Vagina (tissue), 2 donors: ENCODE measurements at places on chromosomes 2 and 18.

DNA sequence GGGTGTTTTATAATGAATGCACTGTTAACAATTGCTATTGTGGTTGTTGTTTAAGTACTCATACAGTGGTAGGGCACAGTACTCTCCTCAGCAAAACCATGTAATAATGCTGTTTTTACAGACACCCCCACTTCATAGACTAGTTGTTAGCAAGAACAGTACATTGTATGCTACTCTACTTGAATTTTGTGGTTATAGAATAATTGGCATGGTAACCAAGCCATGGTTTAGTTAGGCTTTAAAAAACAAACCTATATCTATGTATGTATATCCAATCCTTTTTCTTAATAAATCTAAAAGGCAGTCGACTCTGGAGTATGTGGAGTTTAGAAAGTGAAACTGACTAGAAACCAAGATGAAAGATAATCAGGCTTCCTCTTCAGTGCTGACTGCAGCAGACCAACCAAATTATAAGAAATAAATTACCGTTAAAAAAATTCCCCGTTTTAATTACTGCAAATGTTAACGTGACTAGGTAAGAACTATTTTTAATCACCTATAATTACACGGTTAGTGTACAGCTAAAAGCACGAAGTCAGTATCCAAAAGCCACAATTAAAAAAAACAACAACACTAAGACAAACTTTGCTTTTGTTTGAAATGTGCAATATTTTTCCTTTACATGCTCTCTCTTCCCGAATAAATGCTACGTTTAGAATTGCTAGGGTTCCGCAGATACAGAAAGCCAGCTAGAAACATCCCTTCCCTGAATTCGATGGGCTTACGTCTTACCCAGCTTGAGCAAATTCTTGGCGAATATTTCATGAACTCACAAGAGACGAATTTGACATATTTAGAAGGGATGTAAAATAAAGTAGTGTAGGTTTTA is 113.3 kb upstream of the SERTAD2 start:
- DNase-seq, result no peak

GRCh38 chr2:39379643-39380524 is 57.2 kb downstream of the MAP4K3 start:
- no peak for DNase-seq

DNA sequence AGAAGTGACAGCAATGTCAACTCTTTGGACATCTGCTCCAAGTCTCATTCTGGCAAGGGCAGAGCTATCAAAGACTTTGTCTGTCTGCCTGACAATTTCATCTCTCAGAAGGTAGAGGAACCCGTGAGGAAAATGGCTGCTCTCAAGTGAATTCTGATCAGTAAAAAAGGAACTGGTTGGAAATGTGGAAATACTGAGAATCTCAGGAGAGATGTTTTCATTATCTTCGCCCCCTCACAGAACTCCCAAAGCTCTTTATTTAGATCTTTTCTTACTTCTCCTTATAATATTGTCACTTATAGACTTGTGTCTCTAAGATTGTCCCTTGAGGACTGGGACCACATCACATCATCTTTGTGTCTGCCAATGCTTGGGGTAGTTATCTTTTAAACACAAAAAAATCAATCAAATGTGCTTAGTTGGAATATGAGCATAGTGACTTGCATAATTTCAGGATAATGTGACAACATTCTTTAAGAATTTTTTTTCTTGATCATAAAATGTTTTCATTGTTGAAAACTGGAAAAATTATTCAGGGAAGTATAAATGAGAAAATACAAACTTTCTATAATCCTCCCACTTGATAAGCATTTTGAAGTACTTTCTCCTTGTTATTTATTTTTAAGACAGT is 68.2 kb upstream of the ITGB6 start:
- DNase-seq, result no peak

DNA sequence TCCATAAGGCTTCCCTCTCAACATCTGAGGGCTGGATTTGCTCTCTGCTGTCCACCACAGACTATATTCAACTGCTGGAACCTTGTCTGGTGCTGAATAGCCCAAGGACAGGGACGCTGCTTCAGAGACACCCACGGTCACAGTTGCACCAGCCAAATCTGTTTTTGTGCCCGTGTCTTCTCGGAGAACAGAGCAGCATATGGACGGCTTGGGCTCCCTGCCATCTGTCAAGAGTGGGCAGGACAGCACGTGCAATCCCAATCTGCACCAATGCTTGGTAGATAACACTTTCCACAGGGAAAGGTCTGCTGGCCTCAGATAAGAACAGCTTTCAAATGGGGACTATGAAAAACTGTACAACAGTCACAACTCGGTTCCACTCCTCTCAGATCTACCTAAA is 466.1 kb downstream of the TGIF1 start:
- no peak for DNase-seq

DNA sequence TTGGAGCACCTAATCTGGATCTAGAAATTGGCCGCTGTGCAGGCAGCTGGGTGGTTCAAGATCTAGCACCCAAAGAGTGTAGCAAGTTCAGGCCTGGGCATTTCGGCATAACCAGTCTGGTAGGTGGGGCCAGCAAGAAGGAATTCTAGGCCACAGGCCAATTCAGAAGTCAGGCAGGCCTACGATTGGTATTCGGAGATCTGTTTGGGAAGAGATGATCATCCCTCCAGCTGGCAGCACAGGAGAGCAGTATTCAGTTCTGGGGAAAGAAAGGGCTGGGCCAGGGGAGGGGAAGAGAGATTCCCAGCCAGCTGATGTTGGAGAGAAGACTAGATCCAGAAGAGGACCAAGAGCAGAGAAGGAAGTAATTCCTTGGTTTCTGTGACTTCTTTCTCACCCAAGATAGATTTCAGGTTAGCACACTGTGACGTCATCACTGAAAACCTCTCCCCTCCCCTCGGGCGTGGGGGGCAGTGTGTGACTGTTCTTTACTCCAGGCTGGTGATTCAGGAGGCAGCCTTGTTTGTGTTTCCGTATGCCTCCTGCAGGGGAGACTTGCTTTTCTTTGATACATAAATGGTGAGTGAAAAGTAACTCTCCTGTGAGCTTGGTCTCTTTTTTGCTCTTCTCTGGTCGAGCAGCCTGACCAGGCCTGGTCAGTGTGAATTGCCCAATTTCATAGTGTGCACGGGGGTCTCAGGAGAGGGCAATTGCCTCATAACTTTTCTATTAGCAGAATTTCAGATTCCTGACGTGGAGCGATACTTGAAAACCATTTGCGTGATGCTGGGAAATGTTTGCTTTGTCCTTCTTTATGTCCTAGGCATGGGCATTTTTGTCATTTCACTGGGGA is 61.1 kb downstream of the MEIS1 start:
- DNase-seq, result no peak

- DNase-seq, result no peak
These were observed 1609.3 kb upstream of the ZEB2 start for GRCh38 chr2:146129231-146129630.

DNA sequence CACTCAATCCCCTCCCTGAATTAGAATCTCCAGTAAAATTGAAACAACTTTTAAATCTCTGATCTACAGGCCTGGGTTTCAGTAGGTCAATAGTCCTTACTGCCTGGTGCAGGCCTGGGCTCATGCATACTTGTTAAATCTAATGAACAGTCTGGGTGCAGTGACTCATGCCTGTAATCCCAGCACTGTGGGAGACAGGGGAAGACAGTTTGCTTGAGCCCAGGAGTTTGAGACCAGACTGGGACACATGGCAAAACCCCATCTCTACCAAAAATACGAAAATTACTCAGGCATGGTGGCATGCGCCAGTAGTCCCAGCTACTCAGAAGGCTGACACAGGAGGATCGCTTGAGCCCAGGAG is 94.7 kb upstream of the SP3 start:
- no peak for DNase-seq

GRCh38 chr2:56449002-56449431 is 265.2 kb downstream of the CCDC85A start:
- DNase-seq, result no peak

DNA sequence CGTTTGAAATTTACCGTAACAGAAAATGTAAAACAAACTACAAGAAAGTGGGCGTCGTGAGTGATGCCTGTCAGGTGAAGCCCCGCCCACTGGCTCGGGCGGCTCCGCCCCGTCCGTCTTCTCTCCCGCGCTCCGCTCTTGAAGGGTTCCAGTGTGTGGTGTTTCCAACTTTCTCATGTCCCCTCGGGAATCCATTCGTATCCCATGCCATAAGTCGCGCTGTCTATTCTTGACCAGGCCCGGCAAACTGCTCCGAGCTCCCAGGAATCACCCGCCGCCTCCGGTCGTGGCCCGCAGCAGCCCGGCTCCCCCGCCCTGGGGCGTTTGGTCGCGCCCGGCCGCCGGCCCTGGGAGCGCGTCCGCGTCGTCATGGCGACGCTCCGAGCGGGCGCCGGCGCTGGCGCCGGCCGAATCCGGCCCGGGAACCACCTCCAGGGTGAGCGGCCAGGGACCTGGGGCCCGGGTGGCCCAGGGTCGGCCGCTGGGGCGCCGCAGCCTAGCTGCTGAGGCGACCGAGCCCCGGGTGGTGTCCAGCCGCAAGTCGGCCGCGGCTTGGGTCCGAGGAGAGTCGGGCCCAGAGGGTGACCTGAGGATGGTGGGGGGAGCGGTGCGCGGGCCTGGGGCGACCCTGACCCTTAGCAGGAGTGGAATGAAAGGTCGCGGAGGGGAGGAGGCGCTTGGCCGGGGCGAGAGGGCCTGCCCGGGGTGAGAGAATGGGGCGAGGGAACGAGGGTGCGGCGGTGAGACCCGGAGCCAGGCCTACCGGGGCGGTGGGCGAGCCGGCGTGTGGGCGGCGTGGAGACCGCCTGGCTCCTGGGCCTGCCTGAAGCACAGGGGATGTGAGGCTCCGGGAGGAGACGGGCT is at the start of gene CFAP221:
CFAP221 (plus strand) TSS at position 375 of the 864 bp plus-strand sequence. CDS start 1,683 bp downstream, outside the sequence.
- no peak for DNase-seq

GRCh38 chr18:46859855-46860254 is 57.5 kb downstream of the PIAS2 start:
- no peak for DNase-seq

- no peak for DNase-seq
These were observed 1.9 kb upstream of the MEIS1 start for GRCh38 chr2:66432801-66433694.

- no peak for DNase-seq
These were observed 978.2 kb downstream of the CPS1 start for GRCh38 chr2:211534632-211535031.

DNA sequence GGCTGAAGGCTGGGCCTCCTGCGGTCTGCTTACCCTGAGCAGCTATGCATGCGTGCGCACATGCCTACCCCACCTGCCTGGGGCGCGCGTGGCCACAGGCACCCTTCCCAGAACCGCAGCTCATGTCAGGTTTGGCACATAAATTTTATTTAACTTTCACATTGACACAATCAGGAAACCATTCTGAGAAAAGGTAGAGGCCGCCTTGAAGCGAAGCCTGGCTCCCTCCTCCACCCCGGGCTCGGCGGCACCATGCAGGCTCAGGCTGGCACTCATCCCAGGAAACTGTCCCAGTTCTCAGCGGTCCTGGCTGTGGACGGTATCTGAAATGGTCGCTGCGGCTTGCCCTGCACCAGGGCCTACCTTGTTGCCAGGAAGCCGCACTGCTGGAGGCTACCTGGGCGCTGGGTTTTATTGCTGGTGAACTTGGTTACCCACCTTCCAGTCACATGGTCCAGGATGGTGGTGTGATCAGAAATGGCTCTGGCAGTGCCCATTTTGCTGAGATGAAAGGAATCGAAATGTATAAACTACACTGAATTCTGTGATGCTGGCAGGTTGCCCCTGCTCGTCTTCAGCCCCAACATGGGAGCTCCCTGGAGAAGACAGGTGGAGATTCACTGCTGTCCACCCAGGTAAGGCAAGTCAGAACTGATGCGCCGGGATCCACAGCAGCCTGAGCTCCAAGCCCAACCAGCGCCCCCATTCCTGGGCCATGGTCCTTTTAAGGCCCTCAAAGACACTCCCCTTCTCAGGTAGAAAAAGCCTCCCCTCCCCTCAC is 25.5 kb downstream of the CHST10 start:
- no peak for DNase-seq

GRCh38 chr2:15738943-15739342 is 147.3 kb downstream of the DDX1 start:
- no peak for DNase-seq

DNA sequence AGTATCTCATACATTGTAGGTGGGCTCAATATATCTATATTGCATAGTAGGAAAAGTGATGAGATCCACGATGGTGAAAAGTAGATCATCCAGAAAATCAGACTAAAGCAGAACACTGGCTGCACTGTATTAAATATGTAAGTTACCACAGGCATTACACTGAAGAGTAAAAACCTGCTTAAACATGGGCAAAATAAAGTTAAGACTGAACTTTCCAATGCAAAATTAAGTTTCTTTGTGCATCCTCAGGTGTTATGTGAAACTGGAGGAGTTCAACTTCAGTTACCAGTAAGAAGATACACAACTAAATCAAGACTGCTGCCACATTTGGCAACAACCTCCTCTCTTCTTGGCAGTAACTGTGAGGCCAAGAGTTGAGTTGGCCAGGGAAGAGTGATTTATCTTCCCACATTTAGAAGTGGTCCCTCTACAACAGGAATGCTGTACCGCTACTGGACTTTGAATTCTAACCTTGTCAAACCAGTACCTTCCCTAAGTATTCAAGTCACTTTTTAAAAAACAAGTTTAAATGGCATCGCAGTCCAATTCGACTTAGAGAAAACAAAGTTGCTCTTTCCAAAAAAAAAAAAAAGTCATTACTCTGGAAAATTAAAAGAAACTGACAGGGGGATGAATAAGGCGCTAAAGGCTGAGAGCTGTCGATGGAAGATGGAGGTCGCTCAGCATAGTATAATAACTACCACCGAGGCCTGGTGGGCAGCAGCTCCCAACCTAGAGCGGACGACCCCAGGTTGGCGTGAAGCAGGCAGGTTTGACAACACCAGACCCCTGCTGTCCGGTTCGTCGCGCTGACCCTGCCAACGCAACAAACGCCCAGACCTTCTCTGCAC is 1.1 kb downstream of the MAP4K3 start:
- no peak for DNase-seq

GRCh38 chr18:25251068-25251467 is 100.9 kb downstream of the ZNF521 start:
- no peak for DNase-seq

GRCh38 chr2:73107211-73107926 is 5.4 kb downstream of the RAB11FIP5 start:
- no peak for DNase-seq

- no peak for DNase-seq
These were observed 5.2 kb upstream of the UBE2F start for GRCh38 chr2:237961637-237962036.

DNA sequence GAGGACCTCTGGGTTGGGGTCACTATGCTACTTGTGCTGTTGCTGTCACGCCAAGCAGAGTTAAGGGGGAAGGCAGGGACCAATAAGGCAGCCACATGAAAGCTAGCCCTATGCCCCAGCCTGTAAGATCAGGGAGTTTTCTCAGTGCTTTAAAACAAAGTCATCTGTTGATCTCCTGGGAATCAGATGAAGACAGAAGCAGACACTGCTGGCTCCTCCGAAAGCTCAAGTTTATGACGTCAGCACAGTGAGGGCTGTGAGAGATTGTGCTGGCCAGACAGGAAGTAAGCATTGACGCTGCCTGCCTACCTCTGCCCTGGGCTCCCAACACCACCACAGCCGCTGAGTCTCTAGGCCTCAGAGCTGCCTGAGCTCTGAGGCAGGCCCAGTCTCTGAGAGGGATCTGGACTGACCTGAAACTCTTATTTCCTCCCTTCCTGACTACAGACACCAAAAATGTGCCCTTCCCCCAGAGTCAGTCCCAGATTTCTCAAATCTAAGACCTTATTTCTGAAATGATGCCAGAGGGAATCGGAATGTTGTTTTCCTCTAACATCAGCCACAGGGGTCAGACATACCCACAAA is 118.1 kb upstream of the EPAS1 start:
- DNase-seq, result no peak

- DNase-seq, result no peak
These were observed 91.2 kb upstream of the RANBP2 start for GRCh38 chr2:108627911-108628567.

GRCh38 chr2:36781907-36782720 is 85.6 kb downstream of the VIT start:
- no peak for DNase-seq
